Amniotic epithelial cell (primary cell): ENCODE measurements at places on chromosomes 3 and 15.
A peak's percentile ranks its signal among the peaks of the same experiment; 100 is the strongest.

- DNase-seq, result peak; percentile 50
Observed at GRCh38 chr15:70627734-70628548, 135.4 kb downstream of the UACA start.

GRCh38 chr3:13785853-13786436 lies 93.9 kb downstream of the WNT7A start:
- no peak for DNase-seq

GRCh38 chr3:173065543-173065981 lies 75.5 kb downstream of the SPATA16 start:
- peak; percentile 5 for DNase-seq

- no peak for DNase-seq
Observed at GRCh38 chr3:194935061-194935460, 249.4 kb downstream of the FAM43A start.

DNA sequence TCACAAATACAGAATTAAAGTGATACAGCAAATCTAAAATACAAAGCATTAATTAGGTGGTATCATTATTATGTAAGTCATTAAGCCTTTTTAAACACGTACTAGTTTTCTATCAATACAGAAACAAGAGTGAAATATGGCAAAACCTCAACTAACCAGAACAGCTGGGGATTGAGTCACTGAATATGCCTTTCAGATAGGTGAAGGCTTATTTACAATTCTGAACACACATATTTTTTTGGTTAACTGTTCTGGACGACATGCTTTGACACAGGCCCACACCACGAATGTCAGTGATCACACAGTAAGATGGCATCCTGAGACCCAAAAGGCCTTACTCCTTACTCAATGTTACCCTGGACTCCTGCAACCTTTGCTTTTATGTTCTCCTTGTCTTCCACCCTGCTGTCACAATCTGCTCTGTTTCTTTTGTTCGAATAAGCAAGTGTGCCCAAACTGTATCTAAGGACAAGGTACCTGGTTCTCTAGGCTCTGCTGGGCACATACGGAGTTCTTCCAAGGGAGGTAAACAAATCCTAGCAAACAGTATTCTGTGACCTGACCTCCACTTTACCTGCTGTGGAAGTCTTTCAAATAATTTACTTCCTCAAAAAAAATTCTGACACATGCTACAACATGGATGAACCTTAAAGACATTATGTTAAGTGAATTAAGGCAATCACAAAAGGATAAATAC lies 7.0 kb downstream of the SFMBT1 start:
- DNase-seq, result no peak

DNA sequence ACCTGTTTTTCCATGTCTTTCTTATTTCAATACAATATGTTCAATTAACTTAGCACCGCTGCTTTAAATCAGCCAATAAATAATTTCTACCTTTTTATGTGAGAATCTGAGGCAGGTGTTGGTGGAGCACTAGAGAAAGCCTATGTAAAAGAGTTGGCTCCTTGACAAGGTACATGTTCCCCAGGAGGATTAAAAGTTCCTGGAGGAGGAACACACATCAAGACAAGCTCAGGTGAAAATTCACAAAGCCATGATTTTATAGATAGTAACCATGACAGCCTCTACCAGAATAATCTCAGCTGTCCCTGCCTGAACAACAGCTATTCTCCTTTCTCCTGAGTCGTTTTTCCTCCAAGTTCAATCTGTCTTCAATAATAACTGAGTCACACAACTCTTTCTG lies 3.4 kb upstream of the ZBED2 start:
- no peak for DNase-seq

DNA sequence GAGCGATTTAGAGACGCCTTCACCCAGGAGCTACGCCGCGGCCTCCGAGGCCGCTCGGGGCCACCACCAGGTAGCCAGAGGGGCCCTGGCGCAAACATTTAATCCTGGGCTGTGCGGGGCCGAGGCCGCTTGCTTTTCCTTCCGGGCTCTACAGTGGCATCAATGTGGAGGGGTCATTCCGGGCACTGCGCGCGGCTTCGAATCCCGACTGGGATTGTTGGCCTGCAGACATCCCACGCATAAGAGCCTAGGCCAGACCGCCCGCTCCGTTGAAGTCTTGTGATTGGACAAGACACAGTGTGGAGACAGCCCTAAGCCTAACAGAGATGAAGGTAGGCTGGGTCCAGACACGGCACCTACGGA lies 568 bp upstream of the NCBP2 start:
- peak; percentile 18 for DNase-seq

- peak; percentile 97 for DNase-seq
Observed at GRCh38 chr3:14266361-14266760, 87.7 kb downstream of the LSM3 start.

- DNase-seq, result no peak
Observed at GRCh38 chr15:81015621-81016488, 15.1 kb downstream of the TLNRD1 start.

DNA sequence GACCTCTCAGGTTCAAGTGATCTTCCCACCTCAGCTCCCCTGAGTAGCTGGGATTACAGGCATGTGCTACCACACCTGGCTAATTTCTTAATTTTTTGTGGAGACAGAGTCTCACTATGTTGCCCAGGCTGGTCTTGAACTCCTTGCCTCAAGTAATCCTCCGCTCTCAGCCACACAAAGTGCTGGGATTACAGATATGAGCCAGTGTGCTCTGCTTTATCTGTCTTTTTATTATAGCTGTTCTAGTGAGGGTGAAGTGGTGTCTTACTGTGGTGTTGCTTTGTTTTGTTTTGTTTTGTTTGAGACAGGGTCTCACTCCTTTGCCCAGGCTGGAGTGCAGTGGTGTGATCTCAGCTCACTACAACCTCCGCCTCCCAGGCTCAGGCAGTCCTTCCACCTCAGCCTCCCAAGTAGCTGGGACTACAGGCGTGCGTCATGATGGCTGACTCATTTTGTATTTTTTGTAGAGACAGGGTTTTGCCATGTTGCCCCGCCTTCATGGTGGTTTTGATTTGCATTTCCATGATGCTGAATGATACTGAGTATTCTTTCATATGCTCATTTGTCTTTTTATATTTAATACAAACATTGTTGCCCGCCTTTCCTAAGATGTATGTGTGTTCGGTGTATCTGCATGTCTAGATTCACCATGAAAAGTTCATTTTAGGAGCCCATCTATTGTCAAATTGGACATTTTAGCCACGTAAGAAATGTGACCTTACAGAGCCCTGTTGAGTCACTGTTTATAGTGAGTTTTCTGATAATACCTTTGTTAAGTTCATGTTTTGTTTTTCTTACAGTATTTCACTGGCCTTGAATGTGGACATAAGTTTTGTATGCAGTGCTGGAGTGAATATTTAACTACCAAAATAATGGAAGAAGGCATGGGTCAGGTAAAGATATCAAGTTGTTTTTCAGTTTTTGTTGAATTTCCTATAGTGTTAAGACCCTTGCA lies 80.6 kb downstream of the ARIH1 start:
- DNase-seq, result peak; percentile 84

GRCh38 chr3:173933113-173933512 lies 535.6 kb downstream of the NLGN1 start:
- no peak for DNase-seq

- no peak for DNase-seq
Observed at GRCh38 chr15:66862111-66862939, 160.3 kb downstream of the SMAD6 start.

DNA sequence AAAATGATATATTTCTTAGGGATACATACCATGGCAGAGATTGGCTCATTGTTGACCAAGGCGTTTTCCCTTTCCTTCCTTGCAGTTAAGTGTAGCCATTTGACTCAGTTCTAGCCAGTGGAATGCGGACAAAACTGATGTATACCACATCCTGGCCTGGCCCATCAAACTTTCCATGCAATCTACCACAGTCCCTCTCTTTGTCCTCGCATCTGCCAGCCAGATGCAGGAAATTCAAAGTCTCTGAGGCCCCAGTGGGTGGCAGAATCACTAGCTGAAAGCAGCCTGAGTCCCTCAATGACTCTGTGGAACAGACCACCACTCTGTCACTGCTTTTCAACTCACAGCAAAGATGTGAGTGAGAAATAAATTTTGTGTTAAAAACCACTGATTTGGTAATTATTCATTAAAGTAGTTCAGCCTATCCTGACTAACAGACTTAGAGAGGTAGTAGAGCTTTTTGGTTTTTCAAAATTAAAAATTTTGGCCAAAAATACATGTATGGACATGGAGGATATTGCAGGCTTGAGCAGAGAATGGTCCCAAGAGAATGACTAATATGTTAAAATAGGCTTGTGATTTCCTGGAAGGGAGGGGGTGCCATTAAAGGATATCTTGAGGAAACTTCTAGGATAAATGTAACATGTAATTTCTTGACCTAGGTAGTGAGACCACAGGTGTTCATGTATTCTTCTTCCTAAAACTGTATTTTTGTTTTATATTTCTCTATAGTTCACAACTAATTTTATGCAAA lies 10.9 kb downstream of the LRRFIP2 start:
- peak; percentile 73 for DNase-seq

GRCh38 chr3:129605922-129606635 lies 397 bp downstream of the PLXND1 start:
- DNase-seq, result no peak

DNA sequence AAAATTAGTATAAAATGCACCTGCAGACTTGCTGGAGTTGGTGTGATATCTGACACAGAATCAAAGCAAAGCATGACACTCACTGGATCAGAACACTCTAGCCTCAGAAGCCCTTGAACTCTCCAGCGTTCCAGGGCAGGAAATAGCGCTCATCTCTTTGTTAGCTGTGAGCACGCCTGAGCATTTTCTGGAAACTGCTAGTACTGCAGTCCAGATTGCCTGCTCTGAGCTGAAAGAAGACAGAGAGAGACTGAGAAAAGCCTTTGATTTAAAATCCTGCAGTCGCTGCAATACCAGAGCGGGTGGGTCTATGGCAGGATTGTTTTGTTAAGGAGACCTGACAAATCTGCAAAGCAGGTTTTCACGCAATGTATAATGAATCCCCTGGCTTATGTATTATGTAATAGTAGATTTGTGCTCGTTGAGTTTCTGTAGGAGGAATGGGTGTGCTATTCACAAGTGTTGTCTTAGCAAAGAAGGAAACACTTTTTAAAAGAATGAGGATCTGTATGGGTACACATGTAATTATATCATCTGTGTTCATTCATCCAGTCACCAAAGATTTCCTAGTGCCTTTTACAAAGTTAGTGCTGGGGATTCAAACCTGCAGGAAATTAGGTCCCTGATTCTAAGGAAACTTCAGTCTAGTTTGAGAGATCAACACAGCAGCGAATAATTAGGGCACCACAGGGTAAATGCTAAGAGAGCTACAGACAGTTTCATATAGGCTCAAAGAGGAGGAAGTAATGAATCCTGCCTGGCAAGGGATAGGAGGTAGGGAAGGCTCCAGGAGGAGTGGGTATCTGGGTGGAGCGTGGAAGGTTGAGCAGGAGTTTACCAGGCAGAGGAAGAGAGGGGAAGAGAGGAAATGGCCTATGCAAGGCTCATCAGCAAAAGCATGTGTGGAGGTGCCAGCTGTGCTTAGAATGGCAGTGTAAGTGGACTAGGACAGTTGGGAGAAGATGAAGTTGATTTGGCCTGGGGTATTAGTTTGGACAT lies 26.1 kb upstream of the MGLL start:
- peak; percentile 14 for DNase-seq

DNA sequence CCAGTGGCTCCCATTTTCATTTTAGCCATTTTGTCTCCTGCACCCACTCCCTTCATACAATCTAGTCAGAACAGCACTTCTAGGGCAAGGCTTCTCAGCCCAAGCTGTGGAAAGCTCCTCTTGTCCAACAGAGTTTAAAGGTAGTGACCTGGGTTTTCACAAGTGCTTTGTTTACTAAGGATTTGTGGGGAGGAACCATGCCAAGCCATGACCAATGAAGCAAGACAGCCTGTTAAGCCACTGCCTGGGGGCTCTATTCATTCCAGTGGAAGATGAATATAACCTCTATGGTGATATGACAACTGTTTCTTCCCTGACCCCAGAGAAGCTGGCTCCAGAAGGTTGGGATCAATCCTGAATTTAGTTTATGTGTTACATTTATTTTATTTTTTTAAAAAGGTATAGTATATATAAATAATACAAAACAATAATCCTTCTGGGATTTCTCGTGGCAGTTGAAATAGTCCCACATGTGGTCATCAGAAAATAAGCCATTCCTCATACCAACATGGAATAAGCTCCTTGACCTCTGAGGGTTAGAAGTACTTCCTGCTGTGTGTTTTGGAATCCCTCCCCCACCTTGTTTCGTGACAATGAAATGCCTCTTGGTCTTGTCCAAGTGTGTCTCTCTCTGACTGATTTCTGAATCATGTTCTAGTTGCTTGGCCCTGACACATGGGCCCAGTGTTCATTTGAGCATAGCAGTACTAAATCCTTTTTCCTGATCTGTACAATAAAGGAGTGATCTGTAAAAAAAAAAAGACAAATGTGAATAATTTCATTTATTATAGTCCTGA lies 13.3 kb upstream of the THUMPD3 start:
- DNase-seq, result peak; percentile 83

GRCh38 chr3:190989218-190989617 lies 126.7 kb upstream of the GMNC start:
- no peak for DNase-seq

DNA sequence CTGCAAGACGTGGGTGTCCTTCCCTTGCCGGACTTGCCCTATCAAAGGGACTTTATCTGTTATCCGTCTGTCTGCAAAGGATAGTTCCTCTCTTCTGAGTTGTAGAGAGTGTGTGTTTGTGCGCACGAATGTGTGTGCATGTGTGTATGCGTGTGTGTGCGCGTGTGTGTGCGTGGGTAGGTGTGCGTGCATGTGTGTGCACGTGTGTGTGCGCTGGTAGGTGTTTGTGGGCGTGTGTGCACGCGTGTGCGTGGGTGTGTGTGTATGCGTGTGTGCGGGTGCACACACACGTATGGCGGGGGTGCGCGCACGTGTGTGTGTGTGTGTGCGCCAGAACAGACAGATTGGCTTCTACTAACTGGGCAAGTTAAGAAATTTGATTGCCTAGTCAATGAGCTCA lies 4.1 kb upstream of the BMF start:
- DNase-seq, result no peak
